ENCODE measurements at places on chromosomes 12 and 14.

DNA sequence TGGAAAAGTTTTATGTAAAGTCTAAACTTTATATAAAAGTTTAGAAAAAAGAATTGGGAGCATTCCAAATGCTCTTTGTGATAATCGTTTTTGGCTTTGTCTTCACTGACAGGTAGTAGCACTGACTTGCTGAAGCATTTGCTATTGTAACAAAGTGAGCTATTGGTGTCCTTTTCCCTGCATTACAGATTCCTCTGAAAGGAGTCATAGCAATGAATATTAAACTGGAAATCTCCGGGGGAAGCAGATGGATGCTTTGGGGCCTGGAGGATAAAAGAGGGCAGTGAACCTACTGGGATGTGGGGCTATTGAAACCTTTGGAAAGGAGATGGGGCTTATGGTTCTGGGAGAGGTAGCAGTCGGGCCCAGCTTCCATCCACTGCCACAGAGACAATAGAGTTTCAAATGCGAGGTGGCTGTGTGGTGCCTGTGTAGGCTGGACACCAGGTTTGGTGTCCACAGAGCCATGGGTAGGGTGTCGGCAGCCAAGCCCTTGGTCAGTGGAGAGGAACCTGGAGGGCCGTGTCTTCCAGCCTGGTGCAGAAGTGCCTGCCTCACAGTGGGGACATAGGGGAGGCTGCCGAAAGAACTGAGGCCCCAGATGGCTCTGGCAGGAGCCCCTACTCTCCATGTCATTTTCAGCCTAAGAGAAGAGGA, 10.1 kb downstream of the GSG1 start:
- DNase-seq: no peak

DNA sequence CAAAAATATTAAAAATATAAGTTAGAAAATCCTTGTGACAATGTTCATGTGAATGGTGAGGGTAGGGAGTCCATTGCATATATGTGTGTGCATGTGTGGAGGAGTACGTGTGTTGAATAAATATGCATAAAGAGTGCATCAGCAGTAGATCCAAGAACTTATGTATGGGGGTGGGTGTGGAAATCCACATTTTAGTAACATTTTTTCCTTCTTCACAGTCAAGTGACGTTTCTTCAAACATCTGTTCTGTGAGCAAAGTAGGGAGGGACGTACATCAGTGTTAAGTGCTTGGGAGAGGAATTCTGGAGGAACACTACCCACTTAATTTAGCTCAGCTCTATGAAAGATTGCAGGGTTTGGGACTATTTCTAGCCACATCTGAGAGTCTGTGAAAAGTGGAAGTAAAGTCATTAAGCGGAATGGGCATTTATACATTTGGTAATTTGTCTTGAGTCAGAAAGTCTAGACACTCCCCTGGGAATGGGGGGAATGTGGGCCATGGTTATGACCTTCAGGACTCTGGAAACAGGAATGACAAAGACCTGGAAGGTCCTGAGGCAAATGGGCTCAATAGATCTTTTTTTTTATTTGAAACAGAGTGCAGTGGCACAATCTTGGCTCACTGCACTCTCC, 156.4 kb upstream of the PLXNC1 start:
- no peak for DNase-seq

DNA sequence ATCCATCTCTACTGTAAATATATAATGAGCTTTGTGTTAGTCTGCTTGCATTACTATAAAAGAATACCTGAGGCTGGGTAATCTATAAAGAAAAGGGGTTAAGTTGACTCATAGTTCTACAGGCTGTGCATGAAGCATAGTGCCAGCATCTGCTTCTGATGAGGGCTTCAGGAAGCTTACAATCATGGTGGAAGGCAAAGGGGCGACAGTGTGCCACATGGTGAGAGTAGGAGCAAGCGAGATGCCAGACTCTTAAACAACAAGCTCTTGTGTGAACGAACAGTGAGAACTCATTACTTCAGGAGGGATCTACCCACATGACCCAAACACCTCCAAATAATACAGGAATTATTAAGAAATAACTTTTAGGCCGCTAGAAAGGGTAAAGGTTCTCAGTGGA, 28.1 kb downstream of the APOBEC1 start:
- no peak for DNase-seq

- no peak for DNase-seq
Observed at GRCh38 chr14:20409226-20409625, 4.1 kb downstream of the TEP1 start.

- DNase-seq: no peak
Observed at GRCh38 chr14:106792543-106792942, 1266.2 kb downstream of the TMEM121 start.

DNA sequence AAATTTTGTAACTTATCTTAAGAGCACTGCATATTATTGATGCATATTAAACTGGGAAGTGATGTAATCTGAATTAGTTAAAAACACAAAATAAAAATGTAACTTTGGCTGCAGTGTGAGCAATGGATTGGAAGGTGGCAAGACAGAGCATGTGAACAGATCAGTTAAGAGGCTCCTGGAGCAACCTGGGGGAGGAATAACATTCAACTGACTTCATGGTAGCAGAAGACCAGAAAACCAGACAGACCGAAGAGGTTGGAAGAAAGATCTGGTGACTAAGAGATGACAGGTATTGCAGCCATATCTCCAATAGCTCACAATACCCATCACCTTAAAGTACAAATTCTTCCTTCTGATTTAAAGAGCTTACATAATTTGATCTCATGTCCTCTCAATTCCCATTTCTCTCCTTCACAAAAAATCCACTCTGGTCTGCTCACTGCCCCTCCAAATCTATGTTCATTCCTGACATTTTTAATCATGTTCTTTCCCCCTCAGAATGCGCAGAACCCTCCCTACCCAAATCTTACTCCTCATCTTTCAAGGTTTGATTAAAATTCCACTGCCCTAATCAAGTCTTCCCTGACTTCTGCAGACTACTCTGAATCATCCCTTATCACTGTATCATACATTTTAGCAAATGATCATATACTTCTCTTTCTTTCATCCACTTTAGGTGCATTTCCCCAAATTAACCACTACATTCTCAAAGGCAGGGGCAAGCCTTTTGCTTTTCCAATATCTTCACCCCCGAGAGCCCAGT, 51.5 kb downstream of the DUSP16 start:
- DNase-seq: no peak

DNA sequence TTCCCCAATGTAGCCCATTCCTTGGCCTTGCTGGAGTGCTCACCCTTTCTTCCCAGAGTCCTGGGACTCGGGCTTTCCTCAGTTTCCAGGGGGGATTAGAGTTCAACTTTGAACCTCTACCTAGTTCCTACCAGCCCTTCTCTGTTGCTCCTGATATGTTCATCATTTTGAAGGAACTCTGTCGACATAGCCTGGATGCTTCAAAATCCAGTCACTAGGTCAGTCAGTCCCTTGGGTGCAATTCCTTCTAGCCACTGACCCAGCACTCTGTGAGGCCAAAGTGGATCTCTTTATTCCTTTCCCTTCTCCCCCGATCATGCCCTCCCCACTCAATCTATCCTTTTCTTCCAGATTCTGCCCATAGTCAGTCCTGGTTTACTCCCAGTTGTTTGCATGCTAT, 72.3 kb upstream of the TMCC3 start:
- no peak for DNase-seq

- DNase-seq: no peak
Observed at GRCh38 chr14:70585231-70585630, 15.2 kb downstream of the MED6 start.
